ENCODE measurements at places on chromosomes 11 and 22. TPM values are rescaled to one million over a fixed set of nuclear protein-coding genes. Genes with fewer than 3 reads are reported as not detected.

The GRAP2 gene
- 86.8 TPM for total RNA-seq

GRCh38 chr11:120932305-120932915, 91.5 kb upstream of the TBCEL start:
- no peaks in the 10 kb centered on the region for H3K4me1 ChIP-seq
- no peak for DNase-seq
- H3K27ac ChIP-seq, result no peak overlapping the region
- H3K27me3 ChIP-seq, result peaks cover 3% of the 10 kb centered on the region
- no peak overlapping the region for H3K4me3 ChIP-seq

DNA sequence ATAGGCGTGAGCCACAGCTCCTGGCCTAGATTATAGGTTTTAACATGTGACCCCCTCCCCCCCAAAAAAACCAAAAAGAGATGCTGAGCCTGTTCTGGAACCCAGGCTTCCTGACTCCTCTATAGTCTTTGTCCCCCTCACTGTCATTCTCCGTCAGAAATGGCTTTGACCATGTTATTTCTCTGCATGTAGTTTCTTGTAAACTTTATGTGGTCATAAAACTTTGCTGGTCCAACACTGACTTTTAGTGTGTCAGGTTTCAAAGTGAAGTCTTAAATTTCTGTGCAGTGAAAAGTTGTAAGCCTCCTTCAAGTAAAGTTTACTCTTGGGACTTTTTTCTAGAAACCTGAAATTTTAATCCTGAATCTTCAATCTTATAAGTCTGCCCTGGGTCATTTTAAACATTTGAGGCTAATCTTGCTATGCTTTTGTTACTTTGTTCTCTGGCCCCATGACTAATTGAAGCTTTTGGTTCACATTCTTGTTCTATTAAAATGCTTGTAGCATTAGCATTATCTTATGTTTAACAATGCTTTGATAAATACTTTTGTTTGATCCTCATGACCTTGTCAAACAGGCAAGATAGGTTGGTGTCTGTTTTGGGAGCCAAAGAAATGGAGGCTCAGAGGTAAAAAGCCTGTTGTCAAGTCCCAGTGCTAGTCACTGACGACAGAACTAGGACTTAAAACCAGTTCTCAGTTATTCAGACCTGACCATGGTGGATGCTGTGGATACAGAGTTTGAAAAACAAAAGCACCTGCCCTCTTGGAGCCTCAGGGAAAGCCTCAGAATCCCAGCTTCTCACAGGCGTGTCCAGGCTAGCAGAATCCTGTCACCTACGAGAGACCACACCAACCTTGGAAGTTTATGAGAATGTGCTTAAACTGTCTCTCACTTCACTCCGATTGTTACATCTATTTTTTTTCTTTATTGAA, 87.7 kb upstream of the HORMAD2 start:
- no peak for DNase-seq
- H3K4me1 ChIP-seq, result peaks cover 7% of the 10 kb centered on the region
- no peak overlapping the region for H3K4me3 ChIP-seq

The CDCA5 gene
- 112 TPM for total RNA-seq

DNA sequence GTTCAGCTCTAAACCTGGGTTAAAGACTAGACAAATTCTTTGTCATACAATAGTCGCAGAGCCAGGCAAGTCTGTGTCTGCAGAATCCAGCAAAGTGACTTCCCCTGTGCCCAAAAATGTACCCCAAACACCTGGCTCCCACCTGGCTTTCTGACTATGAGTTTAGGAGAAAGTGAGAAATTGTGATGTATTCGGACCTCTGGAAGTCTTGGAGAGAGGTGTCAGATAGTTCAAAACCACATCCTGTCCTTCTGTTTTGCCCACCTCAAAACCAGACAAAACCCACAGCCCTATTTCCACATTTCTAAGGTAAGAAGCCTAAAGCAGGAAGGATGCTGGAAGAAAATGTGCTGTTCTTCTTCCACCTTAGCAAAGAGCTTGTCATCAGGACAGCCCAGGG, 63.8 kb upstream of the CLMP start:
- H3K4me3 ChIP-seq, result no peak overlapping the region
- peaks cover 17% of the 10 kb centered on the region for H3K27me3 ChIP-seq
- H3K27ac ChIP-seq, result no peak overlapping the region
- peaks cover 6% of the 10 kb centered on the region for H3K4me1 ChIP-seq
- DNase-seq, result no peak
